ENCODE measurements at places on chromosomes 2 and 18.

GRCh38 chr2:179251870-179252269, 12.8 kb downstream of the SESTD1 start:
- no peak for DNase-seq

DNA sequence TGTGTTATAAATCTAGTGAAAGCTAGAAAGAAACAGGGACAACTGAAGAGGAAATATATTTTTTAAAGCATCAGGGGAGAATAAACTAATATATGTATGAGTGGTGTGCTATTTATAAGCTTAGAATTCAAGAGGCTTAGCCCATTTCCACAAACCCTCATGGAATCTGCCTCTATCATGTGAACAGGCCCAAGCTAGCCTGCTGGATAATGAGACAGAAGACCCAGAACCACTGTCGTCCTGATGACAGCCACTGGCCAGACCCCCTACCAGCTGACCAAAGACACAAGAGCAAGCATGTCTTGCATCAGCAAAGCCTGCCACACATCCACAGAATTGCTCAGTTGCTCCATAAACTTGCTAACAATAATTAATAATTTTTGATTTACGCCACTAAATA, 382.3 kb upstream of the NXPH2 start:
- no peak for DNase-seq

DNA sequence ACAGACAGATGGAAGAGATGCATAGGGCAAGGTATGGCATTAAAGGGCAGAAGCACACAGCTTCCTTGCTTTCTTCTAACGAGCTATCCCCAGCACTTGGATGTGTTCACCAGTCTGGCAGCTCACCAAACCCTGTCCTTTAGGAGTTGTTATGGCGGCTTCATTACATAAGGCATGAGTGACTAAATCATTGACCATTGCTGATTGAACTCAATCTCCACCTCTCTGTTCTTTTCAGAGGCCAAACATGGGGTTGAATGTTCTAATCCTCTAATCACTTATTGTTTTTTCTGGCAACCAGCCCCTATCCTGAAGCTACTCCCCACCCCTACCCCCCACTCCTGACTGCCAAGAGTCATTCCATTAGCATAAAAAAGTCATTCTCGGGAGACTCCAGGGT, 301.8 kb downstream of the XIRP2 start:
- no peak for DNase-seq

DNA sequence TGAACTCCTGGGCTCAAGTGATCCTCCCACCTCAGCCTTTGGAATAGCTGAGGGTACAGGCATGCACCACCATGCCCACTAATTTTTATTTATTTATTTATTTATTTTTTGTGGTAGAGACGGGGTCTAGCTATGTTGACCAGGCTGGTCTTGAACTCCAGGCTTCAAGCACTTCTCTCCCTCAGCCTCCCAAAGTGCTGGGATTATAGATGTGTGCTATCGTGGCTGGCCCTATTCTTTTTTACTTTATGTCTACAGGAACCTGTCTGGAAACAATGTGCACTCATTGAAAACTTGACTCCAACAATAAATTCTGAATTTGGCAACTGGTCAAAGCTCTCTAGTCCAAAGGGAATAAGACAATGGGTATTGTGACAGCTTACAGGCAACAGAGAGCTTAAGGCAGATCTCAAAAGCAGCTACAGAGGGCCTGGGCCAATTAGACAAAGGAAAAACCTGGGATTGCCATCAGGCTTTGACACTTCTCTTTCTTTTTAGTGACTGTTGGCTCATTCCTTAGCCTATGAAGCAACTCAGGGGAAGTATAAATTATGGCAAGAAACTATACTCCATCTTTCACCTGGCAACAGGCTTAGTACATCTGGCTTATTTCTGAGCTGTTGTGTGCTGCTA, 55.1 kb upstream of the RAPGEF4 start:
- no peak for DNase-seq

GRCh38 chr2:30161929-30162706, 15.3 kb downstream of the YPEL5 start:
- DNase-seq, result no peak

DNA sequence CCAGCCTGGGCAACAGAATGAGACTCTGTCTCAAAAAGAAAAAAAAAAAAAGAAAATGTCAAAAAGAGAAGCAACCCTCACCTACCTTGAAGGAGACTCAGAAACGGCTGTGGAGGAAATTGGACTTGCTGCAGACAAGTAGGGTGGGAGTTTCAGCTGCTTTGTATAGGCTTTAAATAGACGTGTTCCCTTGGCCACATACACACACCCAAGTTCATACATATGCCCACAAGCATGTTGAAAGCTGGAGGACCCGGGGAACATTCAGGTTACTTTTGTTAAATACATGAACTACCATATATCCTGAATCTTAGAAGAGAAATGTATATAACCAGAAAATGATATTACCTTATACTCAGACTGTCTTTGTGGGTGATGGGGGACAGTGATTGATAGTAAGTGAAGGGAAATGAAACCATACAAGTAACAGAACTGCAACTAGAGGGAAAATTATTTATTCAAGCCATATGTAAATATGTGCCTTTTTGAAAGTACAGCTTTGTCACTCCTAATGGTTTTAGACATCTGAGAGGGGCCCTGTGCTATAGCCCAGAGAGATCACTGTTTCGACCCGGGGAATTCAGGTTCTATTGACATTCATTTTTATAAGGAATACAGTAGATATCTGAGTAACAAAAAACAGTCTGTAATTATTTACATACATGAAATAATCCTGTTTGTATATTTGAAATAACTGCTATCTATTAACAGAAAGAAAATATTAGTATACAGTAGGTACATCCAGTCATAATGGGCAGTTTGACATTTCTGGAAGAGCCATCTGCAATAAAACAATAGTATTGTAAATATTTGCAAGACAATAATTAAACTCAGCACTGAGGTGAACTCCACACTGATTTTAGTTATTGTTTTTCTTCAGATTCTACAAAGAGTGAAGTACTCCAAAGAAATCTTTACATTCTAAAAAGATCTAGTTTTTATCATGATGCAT, 48.0 kb upstream of the TGIF1 start:
- no peak for DNase-seq

- DNase-seq, result no peak
Measured at GRCh38 chr18:51150113-51150700, 47.3 kb downstream of the MEX3C start.

GRCh38 chr2:172229125-172229524, 126.4 kb upstream of the DLX2 start:
- no peak for DNase-seq

DNA sequence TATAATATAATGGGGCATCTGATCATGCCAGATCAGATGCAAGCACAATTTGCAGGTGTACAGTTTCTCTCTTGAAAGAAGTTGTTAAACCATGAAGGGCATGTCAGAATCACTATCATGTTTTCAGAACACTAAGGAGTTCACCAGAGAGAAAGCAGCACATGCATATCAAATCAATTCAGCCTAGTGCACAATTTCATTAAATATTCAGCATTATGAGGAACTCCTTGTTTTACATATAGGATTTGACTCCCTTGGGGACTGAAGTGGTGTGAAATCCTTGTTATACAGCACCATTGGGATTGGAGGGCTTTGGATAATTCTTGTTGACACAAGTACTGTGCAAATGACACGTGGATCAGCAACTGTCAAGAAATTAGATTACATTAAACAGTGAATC, 562.1 kb upstream of the KLHL29 start:
- DNase-seq, result no peak

GRCh38 chr18:24398540-24398939, 916 bp upstream of the OSBPL1A start:
- no peak for DNase-seq

DNA sequence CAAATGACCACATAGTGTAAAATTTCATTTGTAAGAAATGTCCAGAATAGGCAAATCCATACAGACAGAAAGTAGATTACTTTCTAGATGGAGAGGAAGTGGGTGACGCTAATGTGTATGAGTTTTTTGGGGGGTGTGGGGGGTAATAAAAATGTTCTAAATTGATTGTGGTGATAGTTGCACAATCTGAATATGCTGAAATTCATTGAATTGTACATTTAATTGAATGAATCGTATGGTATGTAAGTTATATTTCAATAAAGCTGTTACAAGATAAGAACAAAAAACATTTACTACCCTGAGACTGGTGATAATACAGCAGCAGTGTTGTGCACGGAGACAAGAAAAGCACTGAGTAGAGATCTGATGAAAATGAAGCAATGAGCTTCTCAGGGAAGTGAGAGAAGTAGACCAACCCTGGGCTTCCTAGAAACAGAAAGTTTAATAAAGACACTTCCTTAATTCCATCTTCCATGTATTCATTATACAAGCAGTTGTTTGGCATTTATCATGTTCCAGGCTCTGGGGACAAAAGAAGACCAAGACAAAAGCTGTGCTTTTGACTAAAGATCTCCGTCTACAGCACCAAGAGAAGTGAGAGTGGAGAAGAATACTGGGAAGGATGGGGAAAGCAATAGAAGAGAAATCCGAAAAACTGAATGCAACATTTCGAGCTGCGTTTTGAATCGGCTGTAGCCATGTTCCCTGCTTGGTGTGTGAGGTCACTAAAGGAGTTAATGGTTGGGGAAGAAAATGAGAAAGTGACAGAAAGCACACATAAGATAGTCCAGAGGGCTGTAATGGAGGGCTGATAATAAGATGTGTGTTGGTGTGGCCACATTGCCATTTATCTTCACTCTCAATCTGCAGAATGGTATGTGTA, 1.8 kb upstream of the PDE11A start:
- DNase-seq, result no peak

GRCh38 chr18:74316257-74317170, 875 bp downstream of the C18orf63 start:
- DNase-seq, result no peak

GRCh38 chr2:26421961-26422360, 20.2 kb downstream of the DRC1 start:
- DNase-seq, result no peak

GRCh38 chr2:11505652-11506610, 27.9 kb upstream of the GREB1 start:
- DNase-seq, result no peak

DNA sequence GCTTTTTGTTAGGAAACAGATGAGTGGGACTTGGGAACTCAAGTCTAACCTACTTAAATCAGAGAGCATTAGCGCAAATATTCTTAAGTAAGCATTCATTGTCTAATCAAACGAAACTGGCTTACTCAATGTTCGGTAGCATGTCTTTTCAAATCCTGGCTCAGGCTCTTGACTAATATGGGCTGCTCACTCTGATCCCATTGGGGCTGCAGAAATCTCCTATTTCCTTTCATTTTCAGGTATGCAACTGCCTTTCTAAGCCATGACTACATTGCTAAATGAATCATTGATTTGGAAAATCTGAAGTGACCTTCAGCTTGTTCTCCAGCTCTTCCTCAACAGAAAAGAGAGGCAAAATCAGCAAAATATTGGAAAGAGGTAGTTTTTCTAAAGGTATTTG, 2084.4 kb upstream of the PIK3C3 start:
- no peak for DNase-seq

DNA sequence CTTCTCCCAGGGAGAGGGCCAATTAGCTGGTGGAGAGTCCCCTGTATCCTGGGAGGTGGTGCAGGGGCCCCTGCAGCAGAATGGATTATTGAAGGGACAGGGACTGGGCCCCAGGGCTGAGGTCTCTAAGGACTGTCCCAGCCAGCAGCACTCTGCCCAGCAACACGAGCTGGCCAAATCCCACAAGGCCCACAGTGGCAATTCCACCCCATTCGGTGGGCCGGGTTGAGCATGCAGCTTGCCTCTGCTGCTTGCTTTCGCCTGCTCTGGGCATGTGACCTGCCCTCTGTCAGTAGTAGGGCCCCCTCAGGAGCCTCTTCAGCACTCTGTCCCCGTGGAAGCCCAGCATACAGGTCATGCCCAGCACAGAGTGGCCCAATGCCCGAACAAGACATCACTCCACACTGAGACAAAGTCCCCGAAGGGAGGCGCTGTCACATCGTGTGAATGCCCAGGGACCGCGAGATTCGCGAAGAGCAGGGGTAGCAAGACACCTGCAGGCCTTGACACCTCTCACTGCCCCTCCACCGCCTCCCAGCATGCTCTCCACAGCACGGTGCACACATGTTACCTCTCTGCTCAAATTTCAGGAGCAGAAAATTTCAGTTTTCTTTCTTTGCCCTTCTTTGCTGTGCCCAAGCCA, 65.4 kb downstream of the CRACDL start:
- no peak for DNase-seq

GRCh38 chr2:70806013-70806412, 14.4 kb downstream of the CLEC4F start:
- no peak for DNase-seq

- DNase-seq, result no peak
Measured at GRCh38 chr2:68969736-68970490, 4.5 kb upstream of the GKN1 start.

DNA sequence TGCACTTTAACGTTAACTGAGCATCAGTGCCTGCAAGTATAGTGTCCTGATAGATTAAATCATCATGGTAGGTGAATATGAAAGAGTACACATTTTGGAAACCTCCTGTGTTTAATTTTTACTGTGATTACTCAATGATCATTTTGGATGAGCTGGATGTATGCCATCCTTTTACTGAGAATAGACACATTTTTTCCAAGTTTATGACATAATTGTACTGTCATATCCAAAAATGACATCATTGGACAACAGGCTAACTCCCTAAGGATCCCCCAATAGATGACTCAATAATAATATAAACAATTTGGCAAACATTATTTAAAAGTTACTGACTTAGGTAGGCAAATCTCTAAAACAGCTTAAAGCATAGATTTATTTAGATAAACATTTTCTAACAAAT, 410.8 kb upstream of the REG3G start:
- DNase-seq, result no peak

GRCh38 chr2:147588191-147588590, 256.6 kb upstream of the ACVR2A start:
- DNase-seq, result no peak

GRCh38 chr2:237113026-237113795, 27.5 kb downstream of the COPS8 start:
- DNase-seq, result no peak

- no peak for DNase-seq
Measured at GRCh38 chr2:72954376-72955227, 37.3 kb downstream of the EMX1 start.

DNA sequence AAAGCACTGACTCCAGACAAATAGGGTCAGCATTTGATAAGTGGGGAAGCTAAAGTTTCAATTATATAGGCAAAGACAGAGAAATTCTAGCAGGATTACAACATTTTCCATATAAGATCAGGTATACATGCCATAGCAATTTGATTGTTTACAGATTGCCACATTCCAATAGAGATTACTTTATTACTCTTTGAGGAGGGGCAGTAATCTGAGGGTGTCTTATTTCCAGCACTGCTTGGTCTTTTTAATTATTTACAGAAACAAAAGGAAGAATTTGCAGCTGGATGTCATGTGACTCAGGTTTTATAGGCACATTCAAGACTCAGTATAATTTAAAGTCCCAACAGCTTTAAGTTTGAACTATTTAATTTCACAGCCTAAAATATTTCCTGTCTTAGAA, 42.5 kb upstream of the GPR39 start:
- DNase-seq, result no peak

GRCh38 chr2:152566728-152567069, 150.6 kb downstream of the PRPF40A start:
- DNase-seq, result no peak

DNA sequence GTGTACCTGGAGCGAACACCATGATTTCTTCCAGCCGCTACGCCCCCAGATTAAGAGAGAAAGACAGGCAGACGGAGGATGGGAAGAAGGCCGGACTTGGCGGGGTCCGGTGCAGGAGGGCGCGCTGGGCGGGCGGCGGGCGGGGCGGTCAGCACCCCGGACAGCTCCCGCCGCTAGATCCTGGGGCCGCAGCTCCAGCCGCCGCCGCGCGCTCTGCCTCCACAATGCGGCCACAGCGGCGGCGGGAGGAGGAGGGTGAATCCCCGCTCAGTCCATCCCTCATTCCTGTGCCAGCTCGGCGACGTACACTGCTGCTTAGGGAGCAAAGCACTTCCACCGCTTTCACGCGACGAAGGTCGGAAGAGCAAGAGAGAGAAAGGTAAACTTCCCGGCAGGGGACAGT, at the start of gene AKAIN1:
TSS of gene AKAIN1 (minus strand) at position 226 of the 403 bp plus-strand sequence. CDS start at position 22, 204 bp downstream.
- no peak for DNase-seq
